ENCODE measurements at places on chromosomes 5 and 9.

- no peak for DNase-seq
Measured at GRCh38 chr5:174567506-174568141, 156.8 kb upstream of the MSX2 start.

- no peak for DNase-seq
Measured at GRCh38 chr9:120630333-120630732, 50.4 kb upstream of the CDK5RAP2 start.

- no peak for DNase-seq
Measured at GRCh38 chr5:96278981-96279380, 154.1 kb downstream of the PCSK1 start.

DNA sequence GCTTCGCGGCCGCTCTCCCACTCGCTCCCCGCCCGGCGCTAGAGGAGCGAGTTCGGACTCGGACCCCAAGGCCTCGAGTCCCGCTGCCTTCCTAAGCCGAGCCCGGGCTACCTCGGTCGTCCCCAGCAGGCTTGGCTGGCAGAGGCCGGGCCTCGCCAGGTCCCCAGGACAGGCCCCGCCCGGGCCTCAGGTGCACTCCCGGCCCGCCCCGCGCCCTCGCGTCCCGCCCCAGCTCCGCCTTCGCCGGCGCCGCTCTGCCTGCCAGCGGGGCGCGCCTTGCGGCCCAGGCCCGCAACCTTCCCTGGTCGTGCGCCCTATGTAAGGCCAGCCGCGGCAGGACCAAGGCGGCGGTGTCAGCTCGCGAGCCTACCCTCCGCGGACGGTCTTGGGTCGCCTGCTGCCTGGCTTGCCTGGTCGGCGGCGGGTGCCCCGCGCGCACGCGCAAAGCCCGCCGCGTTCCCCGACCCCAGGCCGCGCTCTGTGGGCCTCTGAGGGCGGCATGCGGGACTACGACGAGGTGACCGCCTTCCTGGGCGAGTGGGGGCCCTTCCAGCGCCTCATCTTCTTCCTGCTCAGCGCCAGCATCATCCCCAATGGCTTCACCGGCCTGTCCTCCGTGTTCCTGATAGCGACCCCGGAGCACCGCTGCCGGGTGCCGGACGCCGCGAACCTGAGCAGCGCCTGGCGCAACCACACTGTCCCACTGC lies at the start of gene SLC22A5:
SLC22A5 (plus strand) TSS at position 237 of the 707 bp plus-strand sequence; CDS start at position 500, 263 bp downstream.
- peak; percentile 59 for DNase-seq

GRCh38 chr5:34978681-34979080 lies 49.3 kb downstream of the DNAJC21 start:
- no peak for DNase-seq

DNA sequence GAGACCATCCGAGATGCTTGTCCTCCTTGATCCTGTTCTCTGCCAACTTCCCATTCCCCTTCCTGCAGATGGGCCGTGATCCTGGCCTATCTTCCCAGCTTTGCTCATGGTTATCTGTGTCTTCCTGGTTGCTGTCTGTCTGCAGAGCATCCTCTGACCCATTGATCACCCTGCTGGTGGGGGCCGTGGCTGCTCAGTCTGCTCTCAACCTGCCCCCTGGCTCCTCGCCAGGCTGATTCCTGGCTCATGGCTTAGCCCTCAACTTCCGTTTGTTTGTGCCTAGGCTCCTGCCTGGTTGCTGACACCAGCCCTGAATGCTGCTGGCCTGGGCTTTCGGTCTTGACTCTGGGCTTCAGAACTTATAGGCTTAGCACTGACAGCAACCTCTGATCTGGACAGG lies 67.1 kb upstream of the SMIM15 start:
- no peak for DNase-seq

GRCh38 chr5:107451028-107451427 lies 219.7 kb downstream of the EFNA5 start:
- no peak for DNase-seq

DNA sequence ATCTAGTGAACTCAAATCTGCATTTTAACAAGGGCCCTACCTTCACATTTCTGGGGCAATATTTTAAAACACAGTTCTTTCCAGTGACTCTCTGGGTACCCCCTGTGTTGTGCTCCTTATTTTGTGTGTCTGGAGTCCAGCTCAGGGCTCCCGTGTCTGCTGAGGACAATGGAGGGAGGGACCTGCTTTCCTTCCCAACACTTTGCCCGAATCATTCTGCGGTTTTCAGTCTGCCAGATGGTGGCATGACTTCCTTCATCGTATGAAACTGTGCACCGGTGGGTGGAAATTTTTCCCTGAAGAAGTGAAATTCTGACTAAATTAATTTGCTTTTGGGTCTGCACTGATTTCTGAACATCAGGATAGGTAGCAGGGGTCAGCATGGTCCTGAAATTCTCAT lies 153.6 kb upstream of the CD180 start:
- DNase-seq, result peak; percentile 13

GRCh38 chr5:57174128-57174889 lies 450 bp downstream of the GPBP1 start:
- no peak for DNase-seq

- DNase-seq, result no peak
Measured at GRCh38 chr5:93519740-93520139, 61.3 kb downstream of the NR2F1-AS1 start.

DNA sequence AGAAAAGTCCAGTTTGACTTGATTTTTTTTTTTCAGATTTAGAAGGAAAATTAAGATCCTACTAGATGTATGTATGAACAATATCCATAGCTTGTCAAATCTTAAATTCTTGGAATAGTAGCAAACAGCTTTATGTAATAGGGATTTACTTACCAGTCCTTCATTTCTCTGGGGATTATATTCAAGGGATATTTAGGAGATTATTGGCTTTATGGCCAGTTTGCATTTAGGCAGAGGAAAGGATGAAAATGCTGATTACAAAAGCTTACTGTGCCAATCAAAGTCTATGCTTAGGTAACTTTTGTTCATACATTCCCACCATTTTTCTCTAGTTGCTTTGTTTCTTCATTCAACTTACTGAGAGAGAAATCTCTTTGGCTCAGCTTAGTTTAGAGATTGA lies 47.9 kb downstream of the MAST4 start:
- DNase-seq, result no peak

Data from natural killer cell (primary cell).